GM13977 (cell line): ENCODE measurements at places on chromosomes 1 and 21.

DNA sequence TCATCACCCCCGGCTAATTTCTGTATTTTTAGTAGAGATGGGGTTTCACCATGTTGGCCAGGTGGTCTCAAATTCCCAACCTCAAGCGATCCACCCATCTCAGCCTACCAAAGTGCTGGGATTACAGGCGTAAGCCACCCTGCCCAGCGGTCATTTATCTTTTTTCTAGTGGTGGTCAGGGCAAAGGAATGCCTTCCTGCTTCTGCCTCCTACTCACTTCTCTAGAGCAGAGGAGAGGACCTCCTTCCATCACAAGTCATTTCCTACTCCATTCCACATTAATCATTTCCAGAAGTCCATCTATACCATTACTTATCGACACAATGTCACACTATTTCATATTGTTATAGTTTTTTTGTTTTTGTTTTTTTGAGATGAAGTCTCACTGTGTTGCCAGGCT lies 13.3 kb downstream of the FBXO42 start:
- DNase-seq: no peak

DNA sequence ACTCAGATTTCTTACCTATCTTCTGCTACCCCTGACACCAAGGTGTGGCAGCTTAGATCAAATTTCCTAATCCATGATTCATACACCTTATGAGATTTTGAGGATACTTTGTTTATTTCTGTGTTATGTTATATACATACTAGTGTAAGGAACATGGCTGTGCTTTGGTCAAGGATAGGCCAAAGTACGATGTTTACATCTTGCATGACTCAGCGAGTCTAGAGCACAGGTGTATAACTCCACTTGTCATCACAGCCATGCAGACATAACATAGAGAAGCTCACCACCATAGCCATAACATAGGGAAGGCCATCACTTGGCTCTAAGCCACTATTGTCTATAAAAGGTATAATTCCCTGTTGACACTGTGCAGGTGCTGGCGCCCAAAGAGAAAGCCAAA lies 61.2 kb downstream of the GBP6 start:
- no peak for DNase-seq

GRCh38 chr1:48869116-48869893 lies 92.6 kb upstream of the BEND5 start:
- DNase-seq: no peak

GRCh38 chr1:229035748-229036082 lies 235.2 kb upstream of the RAB4A start:
- no peak for DNase-seq

DNA sequence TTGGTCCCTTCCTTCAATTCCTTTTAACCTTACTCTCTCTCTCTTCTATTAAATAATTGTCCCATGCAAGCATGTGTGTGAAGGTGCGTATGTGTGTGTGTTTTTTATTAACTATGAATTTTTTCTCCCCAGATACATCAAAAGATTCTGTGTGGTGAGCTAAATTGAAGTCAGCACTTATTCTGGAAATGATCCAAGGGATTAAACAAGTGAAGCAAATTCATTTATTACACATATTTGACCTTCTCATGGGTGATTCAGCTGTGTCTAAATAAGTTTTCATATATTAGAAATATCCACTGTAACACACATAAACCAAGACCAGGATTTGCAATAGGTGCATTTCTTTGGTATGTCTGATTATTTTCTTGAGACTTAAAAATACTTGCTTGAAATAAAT lies 24.3 kb downstream of the CHODL start:
- DNase-seq: no peak

GRCh38 chr1:6420454-6421042 lies 829 bp upstream of the HES2 start:
- no peak for DNase-seq

- DNase-seq: no peak
These were observed 97.1 kb downstream of the SIK1 start for GRCh38 chr21:43329711-43330269.

DNA sequence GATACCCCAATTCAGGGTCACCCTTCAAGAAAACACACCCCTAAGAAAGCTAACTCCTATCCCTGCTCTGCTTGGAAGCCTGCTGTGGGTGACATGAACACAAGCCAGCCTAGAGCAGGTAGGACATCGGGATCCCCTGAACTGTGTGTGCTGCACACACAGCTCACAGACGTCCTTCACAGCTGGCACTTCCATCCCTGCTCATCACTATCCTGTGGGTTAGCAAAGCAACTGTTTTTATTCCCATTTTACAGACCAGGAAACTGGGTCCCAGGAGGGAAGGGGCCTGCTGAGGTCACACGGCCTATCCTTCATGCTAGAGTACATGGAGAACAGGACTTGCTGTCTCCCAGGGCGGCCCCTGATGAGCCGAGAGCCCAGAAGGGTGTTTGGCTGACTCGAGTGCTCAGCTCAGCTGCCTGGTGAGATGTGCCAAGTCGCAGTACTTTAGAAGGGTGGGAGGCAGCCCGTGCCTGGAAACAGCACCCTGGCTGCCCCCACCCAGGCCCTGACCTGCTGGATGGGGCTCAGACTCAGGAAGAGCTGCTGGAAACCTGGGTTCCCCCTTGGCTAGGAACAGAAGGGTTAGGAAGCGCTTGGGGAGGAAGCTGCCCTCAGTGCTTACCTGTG lies 28.3 kb upstream of the BTG2 start:
- peak; percentile 1 for DNase-seq

DNA sequence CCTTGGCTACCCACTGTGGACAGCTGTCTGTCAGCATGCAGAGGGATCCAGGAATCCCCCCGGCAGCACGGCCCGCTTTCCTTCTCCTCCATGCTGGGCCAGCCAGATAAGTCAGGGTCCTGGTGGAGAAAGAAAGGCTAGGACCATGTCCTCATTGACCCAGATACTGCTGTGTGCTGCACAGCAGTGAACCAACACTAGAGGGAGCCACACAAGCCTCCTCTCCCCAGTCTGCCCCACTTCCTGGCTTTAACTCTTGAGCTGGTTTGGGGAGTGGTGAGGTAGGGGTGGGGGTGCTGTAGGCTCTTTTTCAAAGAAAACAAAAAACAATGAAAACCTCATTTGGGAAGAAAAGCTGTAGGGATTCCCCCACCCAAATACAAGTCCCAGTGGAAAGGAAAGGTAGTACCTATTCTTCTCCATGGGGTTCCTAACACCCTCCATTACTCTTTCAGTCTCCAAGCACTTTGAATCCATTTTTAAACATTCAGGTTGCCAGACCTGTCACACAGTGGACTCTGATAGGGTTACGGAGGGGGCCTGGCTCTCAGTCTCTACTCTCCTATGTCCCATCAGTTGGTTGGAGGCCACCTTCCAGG lies 84.9 kb upstream of the CD1D start:
- DNase-seq: peak; percentile 78
